Stimulated activated naive CD8-positive, alpha-beta T cell treated with anti-CD3 and anti-CD28 coated beads, Interleukin-15, Interleukin-2, amounts not matched to agents 100 U/mL and 50 U/mL, for 24 hours (primary cell): ENCODE measurements at places on chromosomes 12 and 14.

DNA sequence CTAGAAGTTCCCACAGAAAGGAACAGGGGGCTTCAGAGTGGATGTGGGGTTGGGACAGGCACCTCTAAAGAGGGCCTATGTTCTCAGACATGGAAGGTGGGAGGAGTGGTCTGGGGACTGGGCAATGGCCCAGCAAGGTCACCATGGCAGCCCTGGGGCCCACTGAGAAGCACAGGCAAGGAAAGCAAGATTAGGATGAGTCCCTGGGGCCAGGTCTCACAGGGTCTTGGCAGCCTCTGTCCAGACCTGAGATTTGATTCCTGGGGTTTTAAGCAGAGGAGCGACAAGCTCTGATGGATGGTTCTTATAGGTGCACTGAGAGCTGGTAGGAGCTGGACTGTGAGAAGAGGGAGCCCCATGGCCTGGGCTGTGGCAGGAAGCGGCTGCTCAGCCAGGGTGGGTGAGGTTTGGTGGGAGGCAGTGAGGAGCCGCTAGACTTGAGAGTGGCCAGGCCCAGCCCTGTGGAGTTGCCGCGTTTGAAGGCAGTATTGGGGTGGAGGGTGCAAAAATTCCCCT lies 44.0 kb downstream of the DLK1 start:
- no peak for DNase-seq

DNA sequence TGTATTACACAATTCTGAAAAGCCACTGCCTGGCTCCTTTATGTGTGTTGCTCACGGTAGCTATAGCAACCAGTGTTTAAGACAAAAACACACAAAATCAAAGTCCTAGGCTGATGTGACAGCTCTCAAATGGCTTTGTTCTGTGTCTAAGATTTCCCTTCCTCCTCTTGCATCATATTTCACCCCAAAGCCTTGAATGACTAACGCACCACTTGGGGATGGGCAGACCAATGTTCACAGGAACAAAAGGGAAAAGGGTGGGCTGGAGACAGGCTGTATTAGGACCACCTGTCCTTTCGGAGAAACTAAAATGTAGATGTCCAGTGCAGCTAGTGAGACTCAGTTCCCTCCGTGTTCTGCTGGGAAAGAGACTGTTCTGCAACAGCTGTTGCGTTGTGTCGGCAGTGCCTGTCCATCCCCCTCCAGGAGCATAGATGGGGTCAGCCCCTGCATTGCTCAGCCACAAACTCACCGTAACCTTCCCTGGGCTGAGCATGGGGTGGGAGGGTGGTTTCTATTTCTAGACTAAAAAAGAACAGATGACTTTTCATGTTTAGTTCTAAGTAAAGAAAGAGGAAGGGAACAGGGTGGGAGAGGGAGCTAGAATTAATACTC lies 26.8 kb upstream of the DAAM1 start:
- peak; percentile 19 for DNase-seq

DNA sequence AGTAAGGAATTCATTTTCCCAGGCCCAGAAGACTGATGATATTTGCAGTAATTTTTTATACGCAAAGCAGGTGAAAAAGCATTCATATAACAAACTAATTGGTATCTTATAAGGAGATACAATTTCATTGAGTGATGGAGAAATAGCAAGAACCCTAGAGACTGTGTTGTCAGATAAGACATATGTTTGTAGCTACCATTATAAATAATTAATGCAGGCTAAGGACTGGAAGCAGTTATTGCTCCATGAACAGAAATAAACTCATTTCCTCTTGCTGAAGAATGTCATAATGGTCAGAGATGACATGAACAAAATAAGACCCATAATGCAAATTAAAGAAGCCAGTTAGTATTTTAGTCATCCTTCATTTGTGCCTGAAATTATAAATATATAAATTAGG lies 1.5 kb downstream of the OR6C2 start:
- DNase-seq = no peak

DNA sequence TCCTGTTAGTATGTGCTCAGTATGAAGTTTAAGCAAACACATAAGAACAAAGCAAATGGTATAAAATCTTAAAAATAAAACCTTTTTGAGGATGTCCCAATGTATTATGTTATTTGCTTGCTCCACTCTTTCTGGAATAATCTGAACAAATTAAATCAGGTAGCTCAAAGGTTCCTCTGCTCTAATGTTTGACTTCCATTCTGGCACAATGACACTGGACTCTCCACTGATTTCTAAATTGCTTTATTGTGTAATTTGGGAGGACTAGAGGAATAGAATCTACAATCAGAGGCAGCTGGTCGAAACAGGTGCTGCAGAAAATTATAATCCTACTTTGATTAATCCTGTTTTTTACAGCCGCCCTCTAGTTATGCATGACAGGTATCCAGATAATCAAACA lies 523.7 kb upstream of the FOXG1 start:
- no peak for DNase-seq

- DNase-seq = peak; percentile 33
Measured at GRCh38 chr12:120261951-120262851, 3.3 kb downstream of the PXN start.

- peak; percentile 10 for DNase-seq
Measured at GRCh38 chr12:42469355-42470175, 120.0 kb downstream of the PRICKLE1 start.

DNA sequence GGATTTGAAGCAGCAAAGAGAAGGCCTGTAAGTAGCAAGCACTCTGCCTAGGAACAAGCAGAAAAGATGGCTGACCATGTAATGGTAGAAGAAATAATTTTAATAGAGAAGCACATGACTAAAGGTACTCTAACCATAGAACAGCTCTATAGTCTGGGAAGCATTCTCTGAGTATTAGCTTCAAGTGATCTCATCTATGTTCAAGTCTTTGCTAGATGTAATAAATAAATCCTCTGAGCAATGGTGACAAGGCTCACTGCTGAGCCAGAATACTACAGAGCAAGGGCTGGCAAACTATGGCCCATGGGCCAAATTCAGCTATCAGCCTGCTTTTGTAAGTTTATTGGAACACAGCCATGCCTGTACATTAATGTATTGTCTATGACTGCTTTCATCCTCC lies 84.8 kb downstream of the PEBP1 start:
- no peak for DNase-seq

- DNase-seq = no peak
Measured at GRCh38 chr12:114952573-114953271, 268.7 kb upstream of the TBX3 start.

DNA sequence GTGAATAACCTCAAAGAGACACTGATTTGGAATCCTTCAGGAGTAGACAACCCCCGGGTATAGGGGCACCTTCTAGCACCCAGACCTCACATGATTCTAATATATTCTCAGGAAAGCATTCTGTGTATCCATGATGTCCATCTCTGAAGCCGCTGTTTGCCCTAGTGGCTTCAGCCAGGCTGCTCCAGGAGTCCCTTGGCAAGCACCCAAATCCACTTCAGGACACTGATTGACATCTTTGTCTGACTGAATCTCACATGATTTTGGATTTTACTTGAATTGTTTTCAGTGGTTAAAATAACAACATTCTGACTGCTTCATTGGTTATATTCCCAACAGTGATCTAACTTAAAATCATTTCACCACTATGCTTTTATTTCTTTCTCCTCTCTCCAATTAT lies 390.5 kb upstream of the CLEC14A start:
- DNase-seq = no peak

- no peak for DNase-seq
Measured at GRCh38 chr12:57835366-57836288, 10.9 kb downstream of the CTDSP2 start.

GRCh38 chr14:104210817-104211195 lies 72.4 kb downstream of the KIF26A start:
- no peak for DNase-seq

DNA sequence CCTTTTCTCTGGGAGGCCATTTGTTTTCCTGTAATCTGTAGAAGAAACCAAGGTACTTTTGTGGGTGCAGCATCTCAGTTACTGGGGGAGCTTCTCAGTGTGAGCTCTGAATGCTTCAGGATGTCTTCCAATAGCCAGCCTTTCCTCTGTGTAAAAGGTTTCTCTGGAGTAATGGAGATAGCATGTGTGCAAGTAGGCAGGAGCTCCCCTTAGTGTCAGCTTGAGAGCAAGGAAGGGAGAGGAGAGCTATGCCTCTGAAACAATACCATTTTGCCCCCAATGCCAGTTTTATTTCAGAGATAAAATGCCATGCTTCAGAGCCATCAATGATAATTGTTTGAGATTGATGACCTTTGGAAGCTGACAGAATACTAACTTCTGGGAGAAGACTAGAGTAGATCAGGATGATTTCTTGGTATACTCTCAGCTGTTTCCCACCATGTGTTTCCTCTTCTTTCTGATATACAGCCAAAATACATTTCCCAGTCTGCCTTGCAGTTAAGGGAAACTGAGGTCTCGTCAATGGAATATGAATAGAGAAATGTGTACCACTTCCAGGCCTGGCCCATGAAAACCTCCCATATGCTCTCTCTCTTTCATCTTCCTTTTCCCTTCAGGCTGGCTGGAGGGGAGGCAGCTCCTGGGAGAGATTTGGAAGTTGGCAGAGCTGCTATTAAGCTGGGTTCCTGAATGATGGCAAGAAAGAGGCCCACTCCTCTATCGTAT lies 125.7 kb downstream of the CRADD start:
- DNase-seq = no peak

DNA sequence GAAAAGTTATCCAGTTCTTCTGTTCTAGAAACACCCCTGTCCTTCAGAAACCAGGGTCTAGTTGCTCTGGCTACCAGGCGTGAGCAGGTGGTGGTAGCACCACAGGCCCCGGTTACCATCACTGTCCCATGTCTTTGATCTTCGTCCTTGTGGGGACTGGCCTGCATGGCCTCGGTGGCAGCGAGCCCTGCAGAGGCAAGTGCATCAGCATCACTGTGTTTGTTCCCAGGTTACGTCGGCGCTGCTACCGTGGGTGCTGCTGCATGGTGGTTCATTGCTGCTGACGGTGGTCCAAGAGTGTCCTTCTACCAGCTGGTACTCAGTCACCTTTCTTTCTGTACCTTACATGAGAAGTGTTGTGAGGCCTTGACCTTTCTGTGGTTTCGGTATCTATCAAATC lies 58.9 kb downstream of the ANAPC7 start:
- DNase-seq = no peak

- DNase-seq = no peak
Measured at GRCh38 chr12:2636741-2637340, 157.9 kb upstream of the FKBP4 start.

DNA sequence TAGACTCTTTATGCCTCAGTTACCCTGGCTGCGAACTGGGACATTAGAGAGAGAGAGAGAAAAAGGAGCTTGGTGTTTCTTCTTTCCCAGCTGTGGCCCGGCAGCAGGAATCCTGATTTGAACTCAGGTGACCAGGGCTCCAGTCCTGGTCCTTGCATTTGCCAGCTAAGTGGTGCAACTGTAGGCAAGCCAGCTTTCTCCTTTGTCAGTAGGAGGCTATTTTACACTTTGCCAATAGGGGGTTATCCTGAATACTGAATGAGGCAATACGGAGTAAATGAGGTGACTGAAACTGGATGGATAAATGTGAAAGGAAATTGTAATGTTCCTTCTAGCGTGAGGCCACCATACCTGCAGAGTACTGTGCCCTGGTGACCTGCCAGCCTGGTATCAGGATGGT lies 27.8 kb downstream of the KCNA5 start:
- DNase-seq = no peak

DNA sequence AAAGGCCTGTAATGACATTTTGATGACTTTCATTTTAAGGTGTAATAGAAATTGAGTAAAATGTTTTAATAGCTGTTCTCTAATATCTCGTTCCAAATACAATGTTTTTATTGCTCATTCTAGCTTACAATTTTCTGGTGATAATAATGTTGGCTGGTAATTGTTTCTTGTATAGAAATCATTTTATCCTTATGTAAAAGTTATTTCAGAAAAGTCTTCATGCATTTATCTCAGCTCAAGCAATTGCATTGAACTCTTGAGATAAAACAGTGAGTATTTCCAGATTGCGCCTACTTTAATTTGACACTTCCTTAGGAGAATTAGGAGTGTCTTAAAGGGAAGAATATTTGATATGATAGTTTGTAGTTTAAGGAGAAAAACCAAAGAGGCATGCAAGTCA lies 4.0 kb downstream of the RMST start:
- no peak for DNase-seq

DNA sequence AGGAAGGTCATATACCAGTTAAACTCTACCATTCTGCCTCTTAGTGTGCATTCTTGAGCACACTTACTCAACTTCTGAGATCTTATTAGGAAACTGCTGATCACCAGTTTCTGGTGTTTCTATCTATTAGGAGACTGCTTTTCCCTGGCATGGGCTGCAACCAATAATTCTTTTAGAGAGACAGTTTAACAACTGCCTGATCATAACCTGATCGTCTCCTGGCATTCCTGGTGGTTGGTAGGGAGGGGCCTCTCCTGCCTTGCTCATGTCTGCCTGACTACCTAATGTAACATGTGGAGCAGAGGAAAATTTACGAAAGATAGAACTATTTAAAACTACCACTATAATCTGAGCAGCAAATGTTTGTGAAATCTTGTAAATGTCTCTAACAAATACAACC lies 75.3 kb upstream of the MGAT4C start:
- DNase-seq = no peak

DNA sequence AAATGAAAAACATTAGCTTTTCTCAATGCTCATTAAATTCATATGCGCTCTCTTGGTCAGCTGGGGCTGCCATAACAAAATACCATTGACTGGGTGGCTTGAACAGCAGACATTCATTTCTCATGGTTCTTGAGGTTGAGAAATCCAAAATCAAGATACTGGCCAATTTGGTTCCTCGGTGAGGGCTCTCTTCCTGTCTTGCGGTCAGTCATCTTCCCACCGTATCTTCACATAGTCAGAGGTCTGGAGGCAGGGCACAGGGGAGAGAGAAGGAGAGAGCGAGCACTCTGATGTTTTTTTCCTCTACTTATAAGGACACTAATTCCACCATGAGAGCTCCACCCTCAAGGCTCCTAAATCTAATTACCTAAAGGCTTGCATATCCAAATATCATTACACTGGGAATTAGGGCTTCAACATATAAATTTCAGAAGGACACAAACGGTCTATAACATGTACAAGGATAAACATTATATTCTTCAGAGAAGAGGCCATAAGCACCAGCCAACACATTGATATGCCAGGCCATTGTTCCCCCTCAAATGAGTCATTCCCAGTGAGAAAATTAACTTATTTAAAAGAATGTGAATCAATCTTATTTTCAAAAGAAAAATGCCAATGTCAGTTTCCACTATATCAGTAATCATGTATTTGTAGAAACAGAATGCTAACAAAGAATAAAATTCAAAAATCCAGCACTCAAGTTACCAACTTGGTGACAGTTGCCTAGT lies 152.2 kb downstream of the BTG1 start:
- no peak for DNase-seq

GRCh38 chr14:63223596-63223995 lies 19.4 kb downstream of the RHOJ start:
- DNase-seq = no peak

GRCh38 chr14:26598081-26598671 lies 343 bp upstream of the NOVA1 start:
- peak; percentile 11 for DNase-seq

DNA sequence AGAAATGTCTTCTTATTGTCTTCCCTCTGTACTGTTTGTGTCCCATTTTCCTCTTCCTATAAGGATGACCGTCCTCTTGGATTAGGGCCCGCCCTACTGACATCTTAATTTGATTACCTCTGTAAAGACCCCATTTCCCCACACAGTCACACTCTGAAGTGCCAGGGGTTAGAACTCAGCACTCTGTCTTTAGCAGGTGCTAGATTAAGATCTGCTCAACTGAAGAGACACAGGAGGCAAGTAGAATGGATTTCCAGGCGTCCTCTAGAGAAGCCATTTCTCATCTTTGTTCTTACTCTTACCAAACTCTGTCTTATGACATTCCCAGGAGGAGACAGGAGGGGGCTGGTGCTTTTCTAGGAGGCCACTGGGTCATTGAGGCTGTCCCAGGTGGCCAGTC lies 50.8 kb downstream of the VCPKMT start:
- DNase-seq = no peak

GRCh38 chr12:51395283-51396230 lies 4.4 kb upstream of the GALNT6 start:
- DNase-seq = peak; percentile 55
